Activated CD8-positive, alpha-beta memory T cell treated with anti-CD3 and anti-CD28 coated beads for 1 hour (primary cell): ENCODE measurements at places on chromosomes 11 and 22.

DNA sequence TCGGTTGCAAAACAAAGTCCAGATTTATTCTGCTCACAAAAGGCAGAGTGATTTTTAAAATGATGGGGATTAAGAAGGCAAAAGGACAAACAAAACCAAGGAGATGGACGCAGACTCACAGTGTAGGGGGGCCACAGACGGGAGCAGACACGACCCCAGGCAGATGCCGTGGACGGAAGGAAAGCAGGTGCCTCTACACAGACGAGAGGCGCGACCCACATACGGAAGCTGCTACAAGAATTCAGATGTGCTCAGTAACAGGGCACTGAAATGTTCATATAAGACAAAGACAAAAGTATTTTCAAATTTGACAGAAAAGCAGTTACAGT, 148.9 kb downstream of the BRD1 start:
- no peak for DNase-seq

DNA sequence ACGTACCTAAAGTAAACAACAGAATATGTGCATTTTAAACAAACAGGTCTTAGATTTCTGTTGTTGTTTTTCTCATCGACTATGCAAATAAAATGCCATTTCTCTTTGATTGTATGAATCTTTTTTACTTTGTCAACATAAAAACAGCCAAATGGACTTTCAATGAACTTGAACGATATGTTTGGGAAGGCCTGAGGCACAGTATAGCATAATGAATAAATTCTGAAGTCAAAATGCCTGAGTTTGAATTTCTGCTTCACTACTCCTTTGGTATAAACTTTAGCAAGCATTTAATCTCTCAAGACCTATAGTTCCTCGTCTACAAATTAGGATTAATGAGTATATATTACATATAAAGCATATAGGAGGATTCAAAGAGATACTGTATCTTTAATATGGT, 1369.9 kb upstream of the TENM4 start:
- no peak for DNase-seq

DNA sequence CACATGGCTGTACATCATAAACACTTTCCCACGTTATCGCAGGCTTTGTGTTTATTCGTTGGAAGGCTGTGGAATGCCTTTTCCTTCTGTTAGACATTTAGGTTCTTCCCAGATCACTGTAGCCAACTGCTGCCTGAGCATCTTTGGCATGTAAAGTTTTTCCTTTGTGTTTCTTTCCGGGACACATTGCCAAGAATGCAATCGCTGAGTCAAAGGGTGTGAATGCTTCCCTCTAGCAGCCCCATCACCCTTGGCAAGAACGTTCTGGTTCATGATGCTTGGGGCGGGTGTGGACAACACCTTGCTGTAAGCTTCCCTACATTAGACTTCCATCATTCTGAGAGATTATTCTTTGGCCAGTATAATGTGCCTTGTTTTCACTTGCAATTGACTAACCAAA, 136.2 kb downstream of the OSBP2 start:
- no peak for DNase-seq

GRCh38 chr11:77074205-77074604, 7.4 kb downstream of the CAPN5 start:
- no peak for DNase-seq

DNA sequence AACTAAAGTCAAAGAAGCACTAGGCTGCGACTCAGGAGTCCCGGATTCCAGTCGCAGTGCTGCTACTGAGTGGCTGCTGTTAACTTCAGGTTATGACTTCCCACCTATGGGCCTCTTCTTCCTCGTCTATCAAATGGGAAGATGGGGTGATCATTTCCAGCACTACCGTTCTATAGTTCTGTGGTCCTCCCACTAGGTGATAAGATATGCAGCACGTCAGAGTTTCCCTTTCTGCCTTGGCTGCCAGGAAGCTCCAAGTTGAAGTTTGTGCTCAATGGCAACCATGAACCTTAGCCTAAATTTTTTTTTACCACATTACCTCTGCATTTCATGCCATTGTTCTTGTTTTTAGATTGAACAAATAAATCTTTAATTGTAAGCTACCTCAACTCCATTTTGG, 38.7 kb downstream of the ALX4 start:
- DNase-seq, result no peak

- no peak for DNase-seq
Observed at GRCh38 chr11:7982582-7983119, 4.5 kb upstream of the EIF3F start.

DNA sequence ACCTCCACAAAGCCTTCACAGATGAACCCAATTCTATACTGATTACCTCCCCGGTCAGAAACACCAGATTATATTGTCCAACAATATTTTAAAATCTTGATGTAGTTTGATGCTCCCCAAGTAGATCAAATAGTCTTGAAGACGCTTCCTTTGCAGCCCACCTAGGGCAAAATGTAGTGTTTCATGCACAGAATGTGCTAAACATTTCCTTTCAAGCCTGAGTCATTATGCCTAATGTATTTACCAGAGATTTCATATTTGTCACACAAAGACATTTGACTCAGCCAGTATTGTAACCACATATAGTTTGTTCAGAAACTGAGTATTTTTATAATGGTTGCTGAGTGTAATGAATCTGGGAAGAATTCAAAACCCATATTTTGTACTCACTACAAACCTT, 1396.8 kb downstream of the LRRC4C start:
- no peak for DNase-seq
